ENCODE measurements at places on chromosomes 1 and 21. TPM values are rescaled to one million over a fixed set of nuclear protein-coding genes. Genes with fewer than 3 reads are reported as not detected.

The SGIP1 gene
- 1.4 TPM for polyA plus RNA-seq

The POU3F1 gene
- 0.60 TPM for polyA plus RNA-seq

The BATF3 gene
- 3.7 TPM for polyA plus RNA-seq

The SLAMF1 gene
- polyA plus RNA-seq: 0.47 TPM

Data from urinary bladder (tissue), 4 donors.